ENCODE measurements at places on chromosomes 11 and 22.

- DNase-seq, result no peak
These were observed 413.4 kb downstream of the MN1 start for GRCh38 chr22:27388090-27388600.

GRCh38 chr11:12043959-12044791 is 35.7 kb upstream of the DKK3 start:
- DNase-seq, result peak; percentile 72

GRCh38 chr11:131681920-131682319 is 311.5 kb downstream of the NTM start:
- no peak for DNase-seq

DNA sequence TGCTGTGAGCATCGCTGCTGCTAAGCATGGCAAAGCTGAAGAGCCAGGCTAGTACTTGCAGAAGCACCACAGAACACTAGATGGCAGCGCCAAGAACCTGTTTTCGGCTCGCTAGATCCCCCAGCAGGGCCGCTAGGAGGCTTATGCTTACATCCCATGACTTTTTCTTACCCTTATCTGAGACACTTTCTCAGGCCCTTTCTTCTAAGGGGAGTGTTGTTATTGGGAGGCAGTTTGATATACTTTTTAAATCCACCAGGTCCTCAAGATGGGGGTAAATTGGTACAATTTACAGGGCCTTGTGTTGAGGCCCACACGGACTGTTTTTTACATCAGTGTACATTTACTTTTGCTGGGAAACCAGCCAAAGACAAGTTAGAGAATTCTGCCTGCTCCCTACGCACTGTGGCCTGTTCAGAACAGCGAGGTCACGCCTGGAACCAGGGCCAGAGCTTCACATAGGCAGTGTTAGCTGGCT is 4.0 kb downstream of the TRIM6 start:
- no peak for DNase-seq

DNA sequence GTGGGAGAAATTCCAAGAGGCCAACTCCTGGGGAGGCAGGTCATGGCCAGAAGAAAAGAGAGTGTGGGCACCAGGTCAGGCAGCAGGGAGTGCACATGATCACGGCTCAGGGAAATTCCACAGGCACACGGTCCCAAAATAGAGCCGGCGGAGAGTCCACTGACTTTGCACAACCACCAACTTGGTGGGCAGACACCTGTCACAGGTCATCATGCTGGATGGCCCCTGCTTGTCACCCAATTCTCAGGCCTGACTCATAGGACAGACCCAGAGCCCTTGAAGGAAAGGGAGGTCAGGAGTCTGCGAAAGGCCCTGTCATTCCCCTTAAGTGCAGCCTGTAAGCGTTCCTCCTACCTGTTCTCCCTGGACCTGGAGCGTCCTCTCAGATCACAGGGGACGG is 15.8 kb downstream of the APOL2 start:
- DNase-seq, result no peak

DNA sequence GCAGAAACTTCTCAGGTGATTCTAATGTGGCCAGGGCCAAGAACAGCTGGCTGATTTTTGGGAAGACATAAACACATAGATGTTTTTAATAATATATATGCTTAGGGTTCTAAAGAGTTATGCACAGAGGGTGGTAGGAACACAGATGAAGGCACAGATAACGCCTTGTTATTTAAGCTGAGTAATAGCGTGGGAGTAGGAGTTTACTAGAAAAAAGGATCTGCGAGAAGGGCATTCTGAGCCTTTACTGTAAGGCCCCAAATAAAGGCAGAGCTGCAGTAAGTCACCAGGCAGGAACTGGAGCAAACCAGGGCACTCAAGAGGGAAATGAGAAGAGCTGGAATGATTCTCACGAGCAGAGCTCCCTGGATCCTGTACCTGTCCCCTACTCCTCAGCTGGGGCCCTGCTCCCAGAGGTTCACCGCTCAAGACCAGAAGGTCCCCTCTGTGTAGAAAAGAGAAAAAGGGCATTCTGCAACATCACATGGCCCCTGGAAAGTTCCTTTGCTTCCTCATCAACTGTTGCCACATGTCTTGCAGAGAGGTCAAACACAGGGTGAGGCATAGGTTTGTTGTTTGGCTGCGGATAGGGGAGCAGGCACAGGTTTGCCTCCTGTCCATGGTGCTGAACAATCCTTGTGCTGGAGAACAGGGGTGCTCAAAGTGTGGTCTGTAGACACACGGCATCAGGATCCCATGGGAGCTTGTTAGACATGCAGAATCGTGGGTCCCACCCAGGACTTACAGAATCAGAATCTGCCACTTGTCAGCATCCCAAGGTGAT is 125.7 kb downstream of the TENM4 start:
- DNase-seq, result no peak

GRCh38 chr11:123253911-123254310 is 58.9 kb upstream of the CLMP start:
- DNase-seq, result no peak

GRCh38 chr11:71311176-71311925 is 59.0 kb upstream of the SHANK2 start:
- DNase-seq, result no peak

GRCh38 chr22:45238076-45238956 is 2.4 kb downstream of the KIAA0930 start:
- DNase-seq, result no peak

DNA sequence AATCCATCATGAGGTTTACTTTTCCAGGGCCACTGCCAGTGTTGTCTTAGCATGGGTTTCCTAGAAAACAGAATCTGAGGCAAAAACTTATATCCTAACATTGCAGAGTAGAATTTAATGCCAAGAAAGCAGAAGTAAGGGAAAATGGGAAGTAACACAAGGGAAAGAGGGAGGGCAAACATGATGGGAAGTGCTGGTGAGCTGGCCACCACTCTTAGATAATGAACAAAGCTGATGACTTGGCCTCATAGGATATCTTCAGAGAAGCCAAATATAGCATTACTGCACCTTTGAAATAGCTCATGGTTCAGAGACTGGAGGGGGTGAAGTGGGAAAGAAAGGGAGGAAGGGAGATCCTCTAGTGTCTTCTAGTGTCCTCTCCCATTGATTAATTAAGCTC is 24.8 kb upstream of the CALCB start:
- no peak for DNase-seq

- DNase-seq, result no peak
These were observed 4.1 kb upstream of the ESAM start for GRCh38 chr11:124766156-124766555.

- DNase-seq, result no peak
These were observed 6.1 kb upstream of the ZBTB16 start for GRCh38 chr11:114053406-114053805.

- DNase-seq, result no peak
These were observed 267.2 kb downstream of the BUD13 start for GRCh38 chr11:116505298-116506262.

GRCh38 chr11:62344210-62344609 is 7.0 kb downstream of the ASRGL1 start:
- no peak for DNase-seq

DNA sequence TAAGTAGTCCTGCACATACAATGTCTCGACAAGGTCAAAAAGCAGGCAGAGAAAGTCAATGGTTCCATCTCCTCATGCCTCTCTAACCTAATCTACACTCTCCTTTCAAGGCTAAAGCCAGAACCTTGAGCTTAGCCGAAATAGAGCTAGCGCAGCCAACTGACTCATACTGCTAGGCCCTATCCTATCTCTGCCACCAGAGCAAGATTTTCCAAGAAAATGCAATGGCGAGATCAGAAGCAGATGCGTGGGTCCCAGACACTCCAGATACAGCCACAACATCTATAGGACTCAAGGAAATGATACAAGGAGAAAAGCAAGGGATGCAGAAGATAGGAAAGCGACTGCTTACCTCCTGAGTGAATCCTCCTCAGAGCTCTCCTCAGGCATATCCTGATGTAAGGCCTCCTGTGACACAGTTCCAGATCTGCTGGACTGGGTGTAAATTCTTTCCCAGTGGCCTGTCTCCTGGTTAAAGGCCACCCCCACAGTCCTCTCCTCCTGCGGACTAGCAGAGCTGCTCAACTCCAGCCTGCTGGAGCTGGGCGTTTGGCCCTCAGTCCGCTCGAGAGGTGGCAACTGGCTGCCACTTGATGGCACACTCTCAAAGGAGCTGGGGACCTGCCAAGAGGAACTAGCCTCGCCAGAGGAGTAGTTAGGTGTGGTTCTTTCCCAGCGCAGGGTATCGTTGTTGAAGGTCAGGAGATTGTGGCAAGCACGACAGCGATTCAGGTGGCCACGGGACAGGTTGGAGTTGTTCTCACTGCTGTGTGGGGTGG is 52.0 kb downstream of the AMBRA1 start:
- no peak for DNase-seq

DNA sequence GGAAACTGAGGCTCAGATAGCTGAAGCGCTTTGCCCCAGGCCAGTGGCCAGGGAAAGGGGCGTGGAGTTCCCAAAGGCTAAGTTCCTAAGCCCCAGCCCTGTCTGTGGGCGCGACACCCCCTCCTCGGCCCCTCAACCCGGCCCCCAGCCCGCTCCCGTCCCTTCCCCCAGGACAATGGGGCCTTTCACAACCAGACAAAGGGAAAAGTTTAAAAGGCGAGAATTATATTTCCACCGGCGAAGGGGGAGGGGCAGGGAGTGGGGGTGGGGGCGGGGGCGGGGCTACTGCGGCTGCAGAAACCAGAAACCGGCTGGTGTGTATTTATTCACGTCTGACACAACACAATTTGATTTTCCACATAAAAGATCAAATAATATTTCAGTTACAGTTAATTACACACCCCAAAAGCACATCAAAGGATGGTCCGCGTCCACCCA is 192.1 kb downstream of the MN1 start:
- no peak for DNase-seq

DNA sequence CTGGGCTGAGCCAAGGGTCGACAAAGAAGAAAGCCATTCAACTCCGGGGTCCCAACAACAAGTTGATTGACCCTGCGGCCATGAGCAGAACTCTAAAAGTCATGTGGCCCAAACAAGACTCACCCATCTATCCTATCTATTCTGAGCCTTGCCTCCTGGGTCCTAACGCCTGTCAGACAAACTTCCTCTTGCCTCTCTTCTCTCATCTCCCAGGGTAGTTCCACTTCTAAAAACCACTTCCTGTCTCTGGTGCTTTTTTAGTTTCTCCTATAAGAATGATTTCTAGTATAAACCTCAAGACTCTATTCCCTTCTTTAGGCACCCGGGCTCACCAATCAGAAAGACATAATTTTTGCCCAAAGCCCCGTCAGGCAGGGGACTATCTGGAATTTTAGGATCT is 530.2 kb downstream of the DLG2 start:
- no peak for DNase-seq

Data from NCI-H187 (cell line).